BJ (cell line): ENCODE measurements at places on chromosomes 3 and 15.

- DNase-seq: no peak
Measured at GRCh38 chr3:188082450-188082849, 71.5 kb upstream of the LPP start.

DNA sequence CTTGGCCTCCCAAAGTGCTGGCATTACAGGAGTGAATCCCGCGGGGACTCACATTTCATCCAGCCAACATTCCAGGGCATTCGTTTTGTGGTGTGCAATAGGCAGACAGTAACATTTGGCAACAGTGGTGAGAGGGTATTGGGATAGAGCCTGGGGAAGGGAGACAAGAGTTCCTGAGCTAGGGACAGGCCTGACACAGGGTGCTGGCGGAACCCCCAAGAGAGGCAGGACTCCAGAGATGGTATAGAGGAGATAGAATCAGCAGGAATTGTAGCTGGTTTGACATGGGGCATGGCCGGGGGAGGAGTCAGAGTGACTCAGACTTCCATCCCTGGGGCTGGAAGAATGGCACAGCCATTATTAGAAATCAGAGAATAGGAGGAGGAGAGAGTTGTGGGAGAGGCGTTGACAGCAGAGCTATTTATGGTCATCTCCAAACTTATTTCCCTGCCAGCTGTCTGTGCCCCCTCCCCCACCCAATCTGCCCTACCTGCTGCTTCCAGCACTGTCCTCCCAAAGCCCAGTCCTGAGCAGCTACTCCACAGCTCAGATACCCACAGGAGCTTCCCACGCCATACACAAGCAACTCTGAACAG lies 4.4 kb upstream of the IDH2 start:
- DNase-seq: no peak

DNA sequence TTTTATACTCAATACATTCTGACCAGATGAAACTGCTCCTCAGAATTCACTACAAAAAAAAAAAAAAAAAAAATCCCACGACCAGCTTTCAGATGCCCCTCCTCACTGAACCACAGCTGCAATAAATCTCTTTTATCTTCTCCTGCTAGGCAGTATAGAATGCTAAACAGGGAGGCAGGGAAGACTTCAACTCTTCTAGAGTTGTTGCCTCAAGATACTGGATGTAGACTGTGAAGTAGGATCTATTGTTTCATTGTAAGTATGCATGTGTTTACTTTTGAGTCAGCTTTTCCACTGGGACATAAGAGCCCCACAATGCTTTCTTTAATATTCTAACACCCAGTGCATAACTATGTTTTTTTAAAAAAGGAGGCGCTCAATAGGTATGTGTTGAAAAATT lies 401.4 kb downstream of the TBL1XR1 start:
- no peak for DNase-seq

DNA sequence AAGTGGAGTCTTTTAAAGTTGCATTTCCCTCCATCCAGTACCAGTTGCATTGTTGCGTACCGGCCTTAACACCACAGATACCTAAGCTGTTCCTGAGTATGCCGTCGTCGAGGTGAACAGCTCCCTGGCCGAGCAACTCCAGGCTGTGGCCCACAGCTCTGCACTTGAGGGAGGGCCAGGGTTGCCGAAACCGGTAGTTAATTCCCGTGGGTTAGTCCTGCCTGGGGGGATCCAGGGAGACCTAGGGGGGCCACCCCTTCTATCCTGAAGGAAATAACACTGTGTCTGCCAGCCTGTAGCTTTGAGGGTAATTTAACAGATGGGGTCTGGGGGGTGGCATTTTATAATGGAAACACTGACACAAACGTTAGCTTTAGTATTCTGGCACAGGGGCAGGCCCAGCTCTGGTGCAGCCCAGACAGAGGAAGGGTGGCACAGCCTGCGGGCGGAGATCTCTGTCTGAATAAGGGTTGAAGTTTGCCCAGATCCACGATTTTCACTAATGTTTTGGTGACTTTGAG lies 60.8 kb downstream of the RGMA start:
- DNase-seq: no peak

- no peak for DNase-seq
Measured at GRCh38 chr3:165827883-165828282, 9.3 kb downstream of the BCHE start.

DNA sequence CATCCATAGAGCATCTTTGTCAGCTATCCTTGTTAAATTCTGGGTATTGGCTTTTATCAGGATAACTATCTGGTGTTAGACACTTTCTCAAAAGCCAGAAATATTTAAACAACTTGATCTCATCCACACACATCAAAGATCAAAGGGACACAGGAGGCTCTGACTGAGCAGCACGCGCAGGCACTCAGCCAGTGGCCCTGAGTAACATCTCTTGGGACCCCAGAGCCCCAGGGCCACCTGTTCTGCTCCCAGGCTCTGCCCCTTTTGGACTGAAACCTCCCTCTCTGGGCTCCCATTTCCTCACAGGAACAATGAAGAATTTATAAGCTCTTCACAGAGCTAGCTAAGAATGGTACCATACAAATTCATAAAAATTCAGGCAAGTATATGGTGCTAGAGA lies 16.1 kb downstream of the ATP10A start:
- no peak for DNase-seq

DNA sequence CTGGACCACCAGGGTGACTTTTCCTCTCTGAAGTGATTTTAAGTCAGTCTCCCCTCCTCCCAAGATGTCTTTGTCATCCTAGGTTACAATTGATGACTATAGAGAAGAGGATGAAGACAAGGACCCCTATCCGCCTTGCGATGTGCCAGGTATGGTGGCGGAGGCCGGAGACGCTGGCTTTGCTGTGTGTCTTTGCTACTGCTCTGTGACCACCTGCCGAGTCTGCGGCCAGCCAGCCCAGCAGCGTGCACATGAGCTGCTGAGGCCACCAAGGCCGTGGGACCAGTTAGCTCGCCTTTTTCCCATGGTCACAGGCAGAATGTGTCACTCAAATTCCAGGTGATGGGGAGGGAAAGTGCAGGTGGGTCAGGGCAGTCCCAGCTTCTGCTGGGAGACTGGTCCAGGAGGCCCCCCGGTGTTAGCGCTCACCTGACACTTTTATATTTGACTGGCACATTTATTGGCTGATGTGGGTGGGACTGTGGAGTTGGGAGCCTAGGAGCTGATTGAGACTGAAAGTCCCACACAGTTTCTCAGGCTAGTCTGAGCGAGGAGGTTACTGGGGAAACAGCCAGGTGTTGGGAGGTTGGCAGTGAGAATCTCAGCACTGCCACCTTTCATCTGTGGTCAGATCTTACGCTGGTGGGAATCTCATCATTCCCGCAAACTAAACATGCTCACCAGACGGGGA lies 114.1 kb downstream of the CHDH start:
- no peak for DNase-seq

DNA sequence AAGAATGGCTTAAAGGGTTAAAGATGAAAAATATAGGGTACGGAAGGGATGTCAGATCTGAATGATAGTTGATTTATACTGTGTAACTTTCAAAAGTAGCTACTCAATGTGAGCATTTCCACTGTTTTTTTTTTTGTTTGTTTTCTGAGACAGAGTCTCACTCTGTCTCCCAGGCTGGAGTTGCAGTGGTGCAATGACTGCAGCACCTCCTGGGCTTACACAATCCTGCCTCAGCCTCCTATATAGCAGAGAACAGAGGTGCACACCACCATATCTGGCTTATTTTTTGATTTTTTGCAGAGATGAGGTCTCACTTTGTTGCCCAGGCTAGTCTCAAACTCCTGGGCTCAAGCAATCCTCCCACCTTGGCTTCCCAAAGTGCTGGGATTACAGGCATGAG lies 9.9 kb upstream of the PXK start:
- DNase-seq: no peak

DNA sequence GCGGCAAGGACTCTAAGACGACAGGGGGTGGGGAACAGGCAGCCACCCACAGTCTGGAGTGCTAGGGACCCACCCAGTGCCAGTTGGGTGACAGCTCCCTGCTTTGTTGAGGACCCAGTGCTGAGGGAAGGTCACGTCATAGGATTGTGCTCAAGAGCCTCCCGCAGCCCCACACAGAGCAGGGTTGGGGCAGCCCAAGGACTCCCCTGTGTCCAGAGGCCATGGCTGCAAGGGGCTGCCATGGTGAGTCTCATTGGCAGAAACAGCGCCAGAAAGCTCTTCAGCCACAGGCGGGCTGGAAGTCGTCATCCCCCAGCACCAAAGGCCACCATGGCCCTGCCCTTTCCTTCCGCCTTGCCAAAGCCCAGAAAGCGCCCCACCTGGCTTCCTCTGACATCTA lies 37.0 kb upstream of the PLXNA1 start:
- DNase-seq: no peak

- DNase-seq: no peak
Measured at GRCh38 chr3:47379411-47379899, 1.4 kb upstream of the PTPN23 start.

- DNase-seq: peak; percentile 53
Measured at GRCh38 chr3:108472001-108472591, 38.3 kb downstream of the MYH15 start.

DNA sequence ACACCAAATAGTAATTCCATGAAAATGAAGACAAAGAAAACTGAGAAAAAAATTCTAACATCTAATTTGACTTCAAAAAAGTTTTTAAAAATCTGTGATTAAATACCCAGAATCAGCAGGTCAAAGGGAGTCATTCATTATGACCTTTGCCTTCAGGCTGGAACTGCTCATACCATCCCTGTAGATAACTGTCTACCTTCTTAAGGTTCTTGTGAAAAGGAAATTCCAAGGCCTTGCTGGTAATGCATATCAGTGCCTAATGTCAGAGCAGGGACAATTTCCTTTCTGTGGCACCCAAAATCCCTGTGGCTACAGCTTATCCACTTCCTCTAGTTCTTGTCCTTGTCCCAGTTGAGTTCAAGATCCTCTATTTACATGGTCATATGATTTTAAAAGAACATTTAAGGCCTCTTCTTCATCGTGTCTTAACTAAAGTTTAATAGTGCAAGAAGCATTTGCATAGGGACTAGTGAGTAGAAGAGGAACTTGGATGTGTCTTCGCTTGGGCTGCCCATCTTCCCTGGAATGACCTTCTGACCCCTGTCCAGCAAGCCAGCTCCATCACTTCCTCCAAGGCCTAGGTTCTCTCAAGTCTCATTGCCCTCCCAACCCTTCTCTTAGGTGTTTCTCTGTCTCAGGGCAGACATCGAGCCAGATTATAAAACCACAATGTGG lies 8.7 kb upstream of the PLCL2 start:
- no peak for DNase-seq
